CD4-positive, alpha-beta T cell treated with Interleukin-15 for 4 hours (primary cell): ENCODE measurements at places on chromosomes 7 and 10.

- no peak for DNase-seq
Measured at GRCh38 chr10:28993056-28993455, 295.8 kb upstream of the LYZL1 start.

DNA sequence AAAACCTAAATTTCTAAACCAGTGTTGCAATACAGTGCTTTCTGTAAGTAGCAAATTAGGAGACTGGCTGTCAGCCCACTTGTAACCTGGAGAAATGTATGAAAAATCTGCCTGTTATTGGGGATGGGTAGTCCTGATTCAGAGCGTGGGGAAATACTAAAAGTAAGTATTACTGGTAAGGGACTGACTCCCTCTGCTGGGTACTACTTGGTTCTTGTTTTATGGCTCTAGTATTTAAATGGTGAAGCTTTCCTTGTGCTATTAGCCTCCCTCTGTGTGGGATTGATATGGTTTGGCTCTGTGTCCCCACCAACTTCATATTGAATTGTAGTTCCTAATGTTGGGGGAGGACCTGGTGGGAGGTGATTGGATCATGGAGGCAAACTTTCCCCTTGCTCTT lies 886.1 kb downstream of the SORCS1 start:
- DNase-seq = no peak

DNA sequence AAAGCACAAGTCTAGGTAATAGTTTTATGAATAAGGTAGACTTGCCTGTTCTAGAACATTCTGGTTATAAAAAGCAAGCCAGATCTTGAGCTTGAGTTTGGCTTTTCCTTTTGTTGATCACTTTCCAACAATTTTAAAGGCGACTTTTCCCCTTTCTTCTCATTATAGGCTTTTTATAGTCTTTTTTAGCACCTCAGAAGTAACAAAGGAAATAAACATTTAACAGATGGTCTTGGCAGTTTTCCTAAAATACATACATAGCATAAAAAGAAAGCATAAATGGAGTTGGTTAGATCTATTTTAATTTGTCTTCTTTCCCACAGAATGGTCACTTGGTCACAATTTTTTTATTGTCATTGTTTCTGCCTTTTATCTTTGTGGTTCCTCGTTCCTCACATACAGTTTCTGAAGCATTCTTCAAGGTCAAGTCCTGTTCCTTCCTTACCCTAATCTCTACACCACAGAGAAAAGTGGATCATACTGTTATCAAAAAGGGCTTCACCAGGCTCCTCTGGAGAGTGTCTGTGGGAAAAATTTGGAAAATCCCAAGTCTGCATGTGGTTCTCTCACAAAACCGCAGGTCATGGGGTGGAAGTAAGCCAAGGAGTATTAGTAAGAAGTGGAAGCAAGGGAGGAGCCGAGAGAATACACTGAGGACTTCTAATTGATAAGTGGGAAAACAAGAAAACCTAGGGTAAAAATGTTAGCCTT lies 31.3 kb downstream of the THNSL1 start:
- DNase-seq = no peak

DNA sequence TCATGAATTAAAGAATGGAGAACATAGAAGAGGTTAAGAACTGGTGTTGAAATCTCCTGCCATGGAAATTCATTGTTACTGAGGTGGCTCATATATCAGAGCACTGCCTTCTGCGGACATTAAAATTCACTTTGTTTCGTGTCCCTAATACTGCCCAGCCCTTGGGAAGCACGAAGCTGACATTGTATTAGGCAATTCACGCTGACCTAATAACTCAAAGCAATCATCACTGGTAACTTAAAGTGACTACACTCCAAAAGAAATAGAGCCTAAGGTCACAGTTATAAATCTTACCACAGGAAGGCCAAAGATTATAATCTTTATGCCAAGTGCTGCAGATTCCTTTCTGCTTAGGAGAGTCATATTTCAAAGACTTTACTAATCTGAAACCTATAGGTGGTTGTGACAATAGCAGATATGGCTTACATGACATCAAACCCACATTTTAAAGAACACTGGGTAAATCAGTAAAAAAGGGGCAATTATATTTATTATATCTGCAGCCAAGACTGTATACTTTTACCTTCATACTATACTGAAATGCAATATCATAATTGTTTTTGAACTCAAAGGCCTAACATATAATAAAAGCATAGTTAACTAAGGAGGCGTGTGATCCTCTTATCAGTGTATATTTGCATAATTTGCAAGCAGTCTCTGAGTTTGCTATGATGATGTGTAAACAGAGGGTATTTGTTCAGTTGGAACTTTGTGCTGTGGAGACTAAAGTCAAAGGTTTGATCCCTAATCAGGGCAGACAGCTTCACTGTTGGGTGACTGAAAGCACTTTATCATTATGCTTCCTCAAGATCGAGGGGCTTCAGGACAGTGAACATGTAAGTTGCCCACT lies 51.9 kb upstream of the CAPZA2 start:
- no peak for DNase-seq

DNA sequence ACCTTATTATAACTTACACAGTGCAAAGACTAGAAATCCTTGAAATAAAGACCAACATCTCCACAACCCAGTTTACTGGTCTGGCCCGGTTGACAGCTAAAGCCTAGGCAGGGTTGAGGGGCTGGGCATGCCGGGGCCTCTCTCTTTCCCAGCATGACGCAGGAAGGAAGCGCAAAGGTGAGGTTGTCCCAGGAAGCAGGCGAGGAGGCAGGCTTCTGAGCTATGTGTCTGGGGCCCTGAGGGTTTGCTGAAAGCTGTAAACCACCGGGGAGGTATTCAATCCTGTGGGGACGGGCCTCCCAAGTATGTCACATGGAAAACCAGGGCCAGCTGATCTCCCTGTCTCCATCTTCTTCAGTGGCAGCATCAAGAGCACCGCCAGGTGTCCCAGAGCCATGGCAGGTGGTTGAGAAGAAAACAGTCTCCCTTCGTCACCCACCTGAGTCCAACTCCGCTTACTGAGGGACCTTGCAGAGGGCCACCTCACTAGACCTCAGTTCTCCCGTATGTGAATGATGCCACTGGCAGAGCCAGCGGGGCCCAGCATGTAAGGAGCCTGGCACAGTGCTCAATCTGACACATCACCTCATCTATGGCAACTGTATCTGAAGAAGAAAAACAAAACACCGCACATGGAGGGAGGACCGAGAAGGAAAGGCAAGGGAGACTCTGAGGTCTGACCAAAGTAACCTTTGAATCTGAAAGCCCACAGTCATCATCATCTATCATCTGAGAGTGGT lies 49.5 kb downstream of the FAM53B start:
- DNase-seq = peak; percentile 38

GRCh38 chr7:144391823-144392255 lies 11.7 kb downstream of the NOBOX start:
- DNase-seq = peak; percentile 60

- no peak for DNase-seq
Measured at GRCh38 chr7:155326385-155326784, 28.7 kb downstream of the INSIG1 start.

- DNase-seq = peak; percentile 93
Measured at GRCh38 chr10:97686962-97687784, at the start of gene AVPI1. Gene AVPI1, minus strand, starts transcription at chr10:97687241. Its CDS starts 7,336 bp downstream, at chr10:97679905.

DNA sequence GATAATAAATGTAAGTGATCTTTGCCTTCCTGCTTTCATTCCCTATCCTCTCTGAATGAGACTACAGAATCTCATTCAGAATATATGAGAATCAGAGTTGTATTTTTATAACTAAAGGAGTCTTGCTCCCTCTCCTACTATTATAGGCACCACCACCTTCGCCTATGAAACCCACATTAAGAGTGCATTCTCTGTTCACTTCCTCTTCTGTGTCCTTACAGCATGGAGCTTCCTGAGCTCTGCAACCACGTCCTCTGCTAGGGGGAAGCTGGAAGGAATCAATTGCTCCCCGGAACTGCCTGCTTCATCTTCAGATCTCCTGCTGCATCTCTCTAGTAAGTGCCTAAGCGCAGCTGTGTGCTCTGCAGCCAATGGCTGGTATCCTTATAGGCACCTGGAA lies 820.7 kb downstream of the GRID1 start:
- DNase-seq = no peak

DNA sequence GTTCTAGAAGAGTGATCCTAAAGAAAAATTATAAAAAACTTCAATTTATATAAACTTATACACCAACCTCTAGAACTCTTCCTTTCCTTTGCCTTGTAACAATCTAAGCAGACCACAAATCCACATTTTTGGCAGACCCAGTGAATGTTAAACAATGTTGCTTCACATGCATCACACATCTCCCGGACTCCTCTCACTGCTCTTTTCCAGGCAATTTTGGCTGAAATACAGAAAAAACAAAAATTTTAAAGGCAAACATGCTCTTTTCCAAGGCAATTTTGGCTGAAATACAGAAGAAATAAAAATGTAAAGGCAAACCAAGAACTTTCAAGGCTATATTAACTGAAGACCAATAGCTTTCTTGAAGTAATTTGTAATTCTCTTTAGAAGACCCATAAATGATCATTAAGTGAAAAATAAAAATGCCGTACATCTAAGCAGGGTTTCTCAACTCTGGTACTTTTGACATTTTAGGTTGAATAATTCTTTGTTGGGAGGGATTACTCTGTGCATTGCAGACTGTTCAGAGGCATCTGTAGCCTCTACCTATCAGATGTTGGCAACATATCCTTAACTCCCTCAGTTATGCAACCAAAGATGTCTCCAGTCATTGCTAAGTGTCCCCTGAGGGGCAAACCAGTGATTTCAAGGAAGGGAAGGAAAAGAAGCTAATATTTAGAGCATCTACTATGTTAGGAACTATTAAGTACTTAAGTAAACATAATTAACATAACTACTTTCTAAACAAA lies 64.4 kb downstream of the NRBF2 start:
- DNase-seq = no peak

DNA sequence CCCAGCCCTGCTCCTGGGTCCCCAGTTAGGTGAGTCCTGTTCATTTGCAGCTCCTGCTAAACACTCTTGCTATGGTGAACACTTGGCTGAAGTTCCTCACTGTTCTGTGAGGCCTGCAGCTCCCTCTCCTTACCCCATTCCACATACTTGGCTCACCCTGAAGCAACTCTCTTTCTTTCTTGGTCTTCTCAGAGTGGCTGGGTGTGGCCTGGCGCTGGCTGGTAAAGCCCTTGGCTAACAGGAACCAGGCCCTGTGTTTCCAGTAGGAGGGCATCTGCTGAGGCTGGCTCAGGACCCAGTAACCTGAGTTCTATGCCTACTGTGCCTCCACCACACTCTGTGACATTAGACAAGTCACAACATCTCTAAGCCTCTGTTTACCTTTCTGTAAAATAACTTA lies 53.1 kb upstream of the COL13A1 start:
- DNase-seq = no peak

DNA sequence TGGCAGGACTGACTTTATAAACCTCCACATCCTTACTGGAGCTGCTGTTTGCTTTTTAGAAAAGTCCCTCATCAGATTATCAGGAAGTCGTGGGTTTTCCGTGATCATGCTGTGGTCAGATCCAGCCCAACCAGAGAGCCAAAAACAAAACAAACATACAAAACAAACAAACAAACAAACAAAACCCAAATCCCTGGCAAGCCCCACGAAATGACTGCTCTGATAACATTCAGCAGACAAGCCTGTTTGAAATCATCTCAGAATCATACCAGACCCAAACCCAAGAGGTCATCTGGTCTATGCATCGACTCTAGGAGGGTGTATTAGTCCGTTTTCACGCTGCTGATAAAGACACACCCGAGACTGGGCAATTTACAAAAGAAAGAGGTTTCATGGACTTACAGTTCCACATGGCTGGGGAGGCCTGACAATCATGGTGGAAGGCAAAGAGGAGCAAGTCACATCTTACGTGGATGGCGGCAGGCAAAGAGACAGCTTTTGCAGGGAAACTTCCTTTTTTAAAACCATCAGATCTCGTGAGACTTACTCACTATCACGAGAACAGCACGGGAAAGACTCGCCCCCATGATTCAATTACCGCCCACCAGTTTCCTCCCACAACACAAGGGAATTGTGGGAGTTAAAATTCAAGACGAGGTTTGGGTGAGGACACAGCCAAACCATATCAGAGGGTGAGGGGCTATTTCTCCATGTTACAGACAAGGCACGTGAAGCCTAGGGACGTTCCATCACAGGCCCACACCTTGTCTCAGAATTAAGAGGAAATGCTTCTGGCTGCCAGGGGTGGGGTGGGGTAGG lies 85.7 kb downstream of the PARP12 start:
- no peak for DNase-seq

GRCh38 chr7:107327986-107328569 lies 141.8 kb upstream of the GPR22 start:
- no peak for DNase-seq

GRCh38 chr7:80881351-80881900 lies 37.4 kb downstream of the SEMA3C start:
- DNase-seq = no peak

- no peak for DNase-seq
Measured at GRCh38 chr7:105493923-105494315, 28.2 kb downstream of the PUS7 start.

DNA sequence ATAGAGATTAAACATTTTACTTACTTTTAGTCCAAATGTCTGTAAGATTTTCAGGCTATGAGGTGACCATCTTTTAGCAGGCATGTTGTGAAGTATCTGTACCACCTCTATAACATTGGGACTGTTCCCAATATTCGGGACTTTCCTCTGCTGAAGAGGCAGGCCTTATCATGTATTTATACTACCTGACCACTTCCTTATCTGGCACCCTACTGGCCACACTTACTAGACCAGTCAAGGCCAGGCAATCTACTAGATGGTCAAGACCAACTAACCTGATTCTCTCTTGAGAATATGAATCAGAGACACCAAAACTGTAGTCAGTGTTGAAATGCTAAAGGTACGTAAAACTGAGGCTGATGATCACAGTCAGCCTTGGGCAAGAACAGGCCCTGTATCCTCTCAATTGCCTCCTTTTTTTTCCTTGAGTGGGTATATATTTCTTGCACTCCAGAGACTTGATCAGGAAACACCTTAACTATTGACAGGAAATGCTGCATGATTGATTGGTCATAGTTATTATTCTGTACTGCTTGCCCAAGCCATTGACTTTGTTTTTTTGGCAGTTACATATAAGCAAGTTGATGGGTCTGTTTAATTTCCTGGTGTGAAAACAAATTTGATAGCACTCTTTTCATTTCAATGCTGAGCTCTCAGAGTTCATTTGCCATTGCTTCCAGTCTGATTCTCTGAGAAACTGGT lies 5.2 kb upstream of the PRKAR2B start:
- DNase-seq = no peak

GRCh38 chr7:12146813-12147212 lies 64.3 kb upstream of the TMEM106B start:
- DNase-seq = no peak

DNA sequence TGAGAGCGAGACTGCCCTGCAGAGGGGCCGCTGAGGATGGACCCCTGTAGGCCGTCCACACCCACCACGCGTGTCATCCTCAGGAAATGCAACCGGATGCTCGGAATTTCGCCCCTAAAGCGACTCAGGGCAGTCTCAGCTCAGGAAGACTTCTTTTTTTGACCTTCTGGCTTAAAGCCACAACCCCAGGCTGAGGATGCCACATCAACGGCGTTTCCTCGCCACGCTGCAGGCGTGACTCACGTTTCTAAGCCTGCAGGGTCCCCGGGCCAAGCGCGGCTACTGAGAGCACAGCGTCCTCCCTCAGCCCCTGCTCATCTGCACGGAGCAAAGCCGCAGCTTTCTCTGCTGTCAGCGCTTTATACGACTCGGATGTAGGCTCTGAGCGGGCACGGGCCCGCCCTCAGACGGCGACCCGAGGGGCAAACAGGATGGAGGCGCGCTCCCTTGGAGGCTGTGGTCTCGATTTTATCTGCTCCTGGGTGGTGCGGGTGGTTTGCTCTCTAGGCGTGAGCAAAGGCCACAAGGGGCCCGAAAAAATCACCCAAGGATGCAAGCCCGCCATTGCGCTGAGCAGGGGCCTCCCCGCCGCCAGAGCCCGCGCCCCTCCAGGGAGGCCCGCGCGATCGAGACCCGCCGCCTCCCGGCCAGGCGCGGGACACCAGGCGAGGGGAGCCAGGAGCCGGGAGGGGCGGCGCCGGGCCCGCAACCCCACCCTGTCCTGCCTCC lies 726 bp upstream of the INSIG1 start:
- DNase-seq = peak; percentile 87
